Vagina (tissue), 2 donors: ENCODE measurements at places on chromosomes 4 and X.

GRCh38 chrX:54447461-54447860 lies 7.3 kb downstream of the TSR2 start:
- no peak for DNase-seq

- no peak for DNase-seq
These were observed 633.9 kb upstream of the CPEB2 start for GRCh38 chr4:14368391-14368790.

GRCh38 chr4:128381748-128382559 lies 94.3 kb upstream of the PGRMC2 start:
- DNase-seq: no peak

GRCh38 chr4:11297201-11297600 lies 131.5 kb downstream of the HS3ST1 start:
- no peak for DNase-seq

- no peak for DNase-seq
These were observed 39.9 kb downstream of the PDS5A start for GRCh38 chr4:39937683-39938268.

DNA sequence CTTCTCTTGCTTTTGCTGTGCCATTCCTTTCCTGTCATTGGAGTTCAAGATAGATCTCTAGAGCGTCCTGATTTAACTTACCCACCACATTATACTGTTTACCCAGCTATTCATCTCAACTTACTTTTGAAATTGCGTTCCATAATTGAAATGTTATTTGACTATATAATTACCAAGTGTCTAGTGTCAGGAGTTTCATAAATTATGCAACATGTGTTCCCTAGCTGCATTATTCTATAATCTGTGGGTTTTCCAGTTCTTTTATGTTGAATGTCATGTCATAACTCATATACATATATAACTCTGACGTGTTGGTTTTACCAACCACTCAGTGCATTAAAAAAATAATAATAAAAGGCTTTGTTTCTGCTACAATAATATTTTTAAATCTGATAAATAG lies 285.9 kb upstream of the ARSJ start:
- DNase-seq: no peak

DNA sequence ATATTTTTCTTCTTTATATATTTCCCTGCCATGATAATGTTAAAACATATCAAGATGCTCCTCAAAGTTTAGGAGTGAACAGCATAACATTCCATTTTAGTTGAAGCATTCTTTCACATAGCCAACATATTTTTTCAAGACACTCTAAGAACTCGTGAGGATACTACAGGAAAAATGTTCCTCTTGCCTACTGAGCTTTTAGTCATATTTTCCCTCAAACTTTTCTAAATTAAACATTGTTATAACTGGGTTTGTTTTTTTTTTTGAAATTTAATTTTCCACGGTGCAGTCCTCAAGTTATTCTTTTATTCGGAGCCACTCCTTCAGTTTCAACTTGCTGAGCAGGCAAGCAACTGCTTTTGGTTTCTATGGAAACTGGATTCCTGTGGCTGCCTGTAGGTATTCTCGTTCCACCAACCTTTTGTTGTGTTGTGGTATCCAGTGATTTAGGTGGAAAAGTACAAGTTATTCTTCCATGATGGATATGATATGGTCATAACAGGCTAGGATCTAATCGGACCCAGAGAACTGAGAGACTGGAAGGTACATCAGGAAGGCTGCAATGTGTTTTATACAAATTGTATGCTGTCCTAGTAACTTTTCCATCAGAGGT lies 248.0 kb downstream of the TRIML1 start:
- DNase-seq: no peak
